ENCODE measurements at places on chromosomes 16 and 17.

DNA sequence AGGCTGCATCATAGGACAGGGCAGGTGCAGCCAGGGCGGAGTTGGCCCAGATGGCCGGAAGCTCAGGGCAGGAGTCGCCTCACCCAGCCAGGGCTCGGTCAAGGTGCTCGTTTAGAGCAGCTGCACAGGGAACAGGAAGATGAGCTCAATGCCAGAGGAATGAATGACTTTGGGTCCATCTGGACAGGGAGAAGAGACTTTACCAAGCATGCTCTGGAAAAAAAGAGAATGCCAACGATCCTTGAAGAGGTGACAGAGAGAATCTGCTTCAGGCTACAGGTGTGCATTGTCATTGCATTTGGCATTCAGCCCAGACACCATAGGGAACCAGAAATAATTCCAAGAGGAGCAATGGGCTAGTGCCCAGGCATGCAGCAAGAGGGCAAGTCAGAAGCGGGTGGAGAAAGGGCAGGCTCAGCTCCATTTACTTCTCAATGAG lies 6.7 kb upstream of the MPP3 start:
- no peak for DNase-seq

DNA sequence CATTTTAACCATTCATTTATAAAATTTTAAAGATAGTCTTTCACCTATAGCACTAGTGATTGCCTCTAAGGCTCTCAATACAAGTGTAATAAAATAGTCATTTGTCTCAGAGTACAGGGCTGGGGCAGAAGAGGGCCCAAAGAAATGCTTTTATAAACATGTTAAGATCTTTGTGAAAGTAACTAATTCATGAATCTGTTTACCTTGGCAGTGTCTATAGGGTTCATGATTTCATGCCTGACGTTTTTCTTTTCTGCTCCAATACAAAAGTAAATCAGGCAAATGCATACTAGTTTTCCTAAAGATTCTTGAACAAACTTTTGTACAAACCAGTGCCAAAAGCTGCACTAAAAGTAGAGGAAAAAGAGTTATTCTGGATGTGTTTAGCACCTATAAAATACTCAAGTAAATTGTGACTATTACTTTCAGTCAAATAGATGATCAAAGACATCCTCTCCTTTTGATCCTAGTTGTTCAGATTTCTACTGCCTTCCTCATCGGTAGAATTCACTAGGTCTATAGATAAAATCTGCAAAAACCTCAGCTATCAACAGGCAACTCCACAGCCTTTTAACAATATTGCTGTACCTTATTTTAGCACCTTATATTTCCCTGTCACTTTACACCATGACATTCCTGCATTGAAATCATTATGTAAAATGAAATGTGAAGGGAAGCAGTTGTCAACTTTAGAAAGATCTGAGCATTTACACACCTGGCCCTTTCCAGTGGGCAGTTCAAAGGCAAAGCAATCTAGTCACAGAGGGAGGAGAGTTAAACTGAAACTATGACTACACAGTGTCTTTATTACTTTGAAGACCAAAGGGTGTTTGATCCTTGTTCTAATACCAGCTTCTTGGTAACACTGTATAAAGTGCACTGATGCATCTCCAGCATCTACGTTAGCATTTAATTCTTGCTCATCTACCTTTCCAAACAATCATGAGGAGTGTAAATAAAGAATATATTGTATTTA lies 100.0 kb upstream of the MED13 start:
- no peak for DNase-seq

GRCh38 chr16:60605176-60605575 lies 1431.1 kb downstream of the CDH8 start:
- no peak for DNase-seq

DNA sequence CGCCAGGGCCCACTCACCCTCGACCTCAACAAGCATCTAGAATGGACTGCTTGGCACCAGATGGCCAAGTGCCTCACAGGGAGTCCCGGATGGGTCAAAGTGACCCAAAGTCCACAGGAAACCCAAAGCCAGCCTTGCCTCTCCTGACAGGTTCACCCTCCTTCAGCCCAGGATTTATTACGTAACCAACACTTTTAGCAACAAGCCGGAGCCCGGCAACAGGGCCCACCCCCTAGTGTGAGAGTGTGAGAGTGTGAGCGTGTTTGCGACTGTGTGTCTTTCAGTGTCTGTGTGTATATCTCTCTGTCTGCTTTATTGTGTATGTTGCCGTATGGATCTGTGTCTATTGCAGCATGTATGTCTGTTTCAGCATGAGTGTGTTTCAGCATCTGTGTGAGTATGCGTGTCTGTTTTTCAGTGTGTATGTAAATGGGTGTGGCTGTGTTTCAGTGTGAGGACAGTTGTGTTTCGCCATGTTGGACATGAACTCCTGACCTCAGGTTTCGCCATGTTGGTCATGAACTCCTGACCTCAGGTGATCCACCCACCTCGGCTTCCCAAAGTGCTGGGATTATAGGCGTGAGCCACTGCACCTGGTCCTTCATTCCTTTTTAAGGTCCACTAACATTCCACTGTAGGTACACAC lies 13.7 kb upstream of the PEMT start:
- no peak for DNase-seq

GRCh38 chr16:5450409-5451104 lies 353.0 kb upstream of the EEF2KMT start:
- no peak for DNase-seq

DNA sequence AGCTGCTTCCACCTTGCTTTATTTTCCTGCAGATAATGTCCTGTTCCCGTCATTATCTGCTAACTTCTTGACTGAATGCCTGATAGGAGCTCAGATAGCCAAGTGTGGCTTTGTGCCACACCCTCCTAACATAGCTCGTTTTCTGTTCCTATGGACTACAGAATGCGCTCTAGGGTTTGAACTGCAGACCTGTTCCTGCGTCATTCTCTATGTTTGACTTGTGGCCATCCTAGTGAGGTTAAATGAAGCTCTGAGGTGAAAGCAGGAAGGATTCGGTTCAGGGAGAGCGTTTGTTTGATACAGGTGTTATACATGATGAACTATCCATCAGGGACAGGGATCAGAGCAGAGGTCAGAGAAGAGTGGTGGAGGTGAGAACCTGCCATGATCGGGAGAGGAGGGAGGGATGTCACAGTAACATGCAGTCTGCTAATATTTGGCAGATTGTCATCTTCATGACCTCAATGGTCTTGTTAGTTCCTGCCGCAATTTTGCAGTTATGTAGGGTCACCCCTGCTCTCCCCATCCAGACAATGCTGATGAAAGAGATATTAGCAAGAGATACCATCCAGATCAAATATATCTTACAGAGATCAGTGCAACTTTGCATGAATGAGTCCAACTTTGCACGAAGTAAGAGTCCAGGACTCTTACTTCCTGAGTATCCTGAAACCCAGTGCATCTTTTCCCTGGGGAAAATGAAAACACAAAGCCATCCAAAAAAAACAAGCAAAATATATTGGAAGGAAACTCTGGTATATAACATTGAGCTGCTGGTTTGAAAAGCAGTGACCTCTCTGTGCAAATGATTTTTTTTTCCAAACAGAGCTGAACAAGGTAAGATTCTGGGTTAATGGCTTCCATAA lies 32.8 kb downstream of the MPHOSPH6 start:
- DNase-seq, result no peak

DNA sequence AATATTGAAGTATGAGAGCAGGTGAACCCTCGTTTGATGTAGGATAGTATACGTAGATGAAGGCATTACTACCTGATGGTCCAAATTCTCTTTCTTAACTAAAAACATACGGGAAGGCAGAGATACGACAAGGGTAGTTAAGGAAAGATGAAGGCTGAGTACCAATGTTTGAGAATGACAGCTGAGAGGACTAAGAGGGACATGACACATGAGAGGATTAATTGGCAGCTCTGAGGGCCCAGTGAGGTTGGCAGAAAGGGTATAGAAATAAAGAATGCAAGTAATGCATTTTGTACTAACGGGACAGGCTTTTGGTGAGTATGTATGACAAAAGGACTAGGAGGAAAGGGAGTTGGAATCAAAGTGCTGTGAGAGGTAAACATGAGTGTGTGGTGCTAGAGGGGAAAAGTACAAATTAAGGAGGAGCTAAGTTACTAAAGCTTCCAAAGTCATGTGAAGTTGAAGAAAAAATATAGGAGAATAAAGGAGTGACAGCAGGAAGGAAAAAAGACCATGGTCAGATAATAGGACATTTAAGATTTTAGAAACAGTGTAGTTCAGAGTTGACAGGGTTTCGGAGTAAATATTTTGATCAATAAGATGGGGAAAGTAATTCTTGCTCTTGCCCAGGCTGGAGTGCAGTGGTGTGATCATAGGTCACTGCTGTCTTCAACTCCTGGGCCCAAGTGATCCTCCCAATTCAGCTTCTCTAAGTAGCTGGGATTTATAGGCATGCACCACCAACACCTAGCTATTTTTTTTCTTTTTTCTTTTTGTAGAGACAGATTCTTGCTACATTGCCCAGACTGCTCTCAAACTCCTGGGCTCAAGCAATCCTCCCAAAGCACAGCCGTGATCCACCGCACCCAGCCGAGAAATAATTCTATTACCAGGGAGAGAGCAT lies 43.1 kb upstream of the ITGA2B start:
- DNase-seq, result no peak

GRCh38 chr17:56779322-56779721 lies 54.4 kb downstream of the C17orf67 start:
- no peak for DNase-seq

DNA sequence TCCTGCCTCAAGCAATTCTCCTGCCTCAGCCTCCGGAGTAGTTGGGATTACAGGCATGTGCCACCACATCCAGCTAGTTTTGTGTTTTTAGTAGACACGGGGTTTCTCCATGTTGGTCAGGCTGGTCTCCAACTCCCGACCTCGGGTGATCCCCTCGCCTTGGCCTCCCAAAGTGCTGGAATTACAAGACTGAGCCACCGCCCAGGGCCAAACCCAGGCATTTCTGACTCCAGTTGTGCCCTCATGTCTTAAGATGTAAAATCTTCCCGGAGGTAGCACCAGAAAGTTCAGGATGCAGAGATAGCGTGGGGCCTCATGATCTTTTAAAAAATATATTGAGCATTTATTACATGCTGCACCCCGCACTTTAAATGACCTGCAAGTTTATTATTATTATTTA lies 12.8 kb upstream of the SMG1 start:
- no peak for DNase-seq

GRCh38 chr17:28404812-28405570 lies 1.0 kb downstream of the SLC46A1 start:
- no peak for DNase-seq

DNA sequence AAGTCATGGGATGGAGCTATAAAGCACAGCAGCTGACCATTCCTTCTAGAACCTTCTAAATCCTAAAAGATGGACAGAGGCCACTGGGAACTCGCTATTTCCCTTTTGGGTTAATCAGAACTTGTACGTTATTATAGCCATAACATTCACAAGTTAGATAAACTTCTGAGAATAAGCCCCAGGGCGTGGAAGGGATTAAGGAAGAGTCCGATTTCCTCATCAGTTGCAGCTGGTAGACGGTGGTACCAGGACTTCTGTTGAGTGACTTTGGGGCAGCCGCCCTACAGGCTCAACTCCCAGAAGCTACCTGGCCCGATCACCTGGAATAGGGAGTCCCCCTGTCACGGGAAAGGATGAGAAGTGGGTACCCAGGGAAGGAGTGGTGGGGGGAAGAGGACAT lies 370.1 kb upstream of the ZFHX3 start:
- DNase-seq, result no peak

DNA sequence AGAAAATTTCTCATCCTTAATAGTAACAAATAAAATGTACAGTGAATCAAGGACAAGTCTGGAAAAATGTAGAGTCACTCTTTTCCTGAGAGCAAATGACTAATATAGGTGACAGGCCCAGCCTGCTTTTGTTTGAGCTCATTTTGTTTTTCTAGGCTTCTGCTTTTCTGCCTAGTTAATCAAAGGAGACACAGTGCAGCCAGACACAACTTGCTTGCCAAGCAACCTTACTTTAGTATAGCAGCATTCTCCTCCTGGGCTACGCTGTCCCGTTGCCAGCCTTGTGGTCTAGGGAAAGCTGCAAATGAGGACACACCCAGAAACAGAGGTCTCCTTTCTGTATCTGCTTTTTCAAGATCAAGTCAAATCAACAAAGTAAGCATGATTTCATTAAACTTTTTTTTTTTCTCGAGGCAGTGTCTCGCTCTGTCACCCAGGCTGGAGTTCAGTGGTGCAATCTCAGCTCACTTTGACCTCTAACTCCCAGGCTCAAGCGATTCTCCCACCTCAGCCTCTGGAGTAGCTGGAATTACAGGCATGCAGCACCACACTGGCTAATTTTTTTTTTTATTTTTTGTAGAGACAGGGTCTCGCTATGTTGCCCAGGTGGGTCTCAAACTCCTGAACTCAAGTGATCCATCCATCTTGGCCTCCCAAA lies 17.2 kb downstream of the GINS3 start:
- no peak for DNase-seq

GRCh38 chr17:40443196-40443987 lies at the start of gene IGFBP4:
Gene IGFBP4, plus strand, starts transcription at chr17:40443450. Its CDS starts 286 bp downstream, at chr17:40443736.
- peak; percentile 60 for DNase-seq

DNA sequence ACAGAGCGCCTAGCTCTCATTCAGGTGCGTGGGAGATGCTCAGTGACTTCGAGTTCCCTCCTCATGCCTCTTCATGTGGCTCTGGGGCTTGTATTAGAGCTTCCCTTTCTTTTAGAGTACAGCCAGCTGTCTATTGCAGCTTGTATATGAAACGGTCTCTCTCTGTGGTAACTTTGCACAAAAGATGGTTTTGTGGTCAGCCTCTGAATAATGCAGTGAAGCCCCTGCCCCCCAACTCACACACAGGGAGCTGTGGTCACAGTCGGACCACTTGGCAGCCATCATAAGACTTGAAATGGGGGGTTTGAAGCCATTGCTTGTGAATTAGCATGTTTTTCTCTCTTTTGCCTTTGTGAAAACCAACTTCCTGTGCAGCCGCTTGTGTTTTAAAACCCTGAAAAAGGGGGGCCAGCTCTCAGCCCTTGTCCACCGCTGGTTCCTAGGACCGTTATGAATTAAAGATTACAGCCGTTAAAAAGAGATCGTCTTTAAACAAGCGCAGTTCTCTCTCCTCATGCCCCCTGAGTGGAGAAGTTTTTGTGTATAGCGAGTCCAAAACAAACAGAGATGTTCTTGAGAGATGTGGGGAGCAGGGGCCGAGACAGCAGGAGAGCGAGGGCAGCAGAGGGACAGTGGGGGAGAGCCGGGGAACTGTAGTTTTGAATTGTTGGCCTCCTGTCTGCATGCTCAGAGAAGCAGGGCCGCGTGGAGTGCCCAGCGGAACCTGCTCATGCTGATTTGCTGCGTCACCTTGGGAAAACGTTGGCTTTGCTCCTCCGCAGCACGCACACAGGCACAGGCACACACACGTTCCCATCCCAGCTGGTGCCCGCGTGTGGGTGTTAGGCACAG lies 199.0 kb downstream of the MSI2 start:
- peak; percentile 36 for DNase-seq
